A549 (cell line): ENCODE measurements at places on chromosomes 7 and 10.

- DNase-seq = peak; percentile 48
These were observed 1.4 kb upstream of the OSBPL3 start for GRCh38 chr7:24981171-24981951.

- DNase-seq = no peak
These were observed 40.3 kb downstream of the COL13A1 start for GRCh38 chr10:69842020-69842419.

DNA sequence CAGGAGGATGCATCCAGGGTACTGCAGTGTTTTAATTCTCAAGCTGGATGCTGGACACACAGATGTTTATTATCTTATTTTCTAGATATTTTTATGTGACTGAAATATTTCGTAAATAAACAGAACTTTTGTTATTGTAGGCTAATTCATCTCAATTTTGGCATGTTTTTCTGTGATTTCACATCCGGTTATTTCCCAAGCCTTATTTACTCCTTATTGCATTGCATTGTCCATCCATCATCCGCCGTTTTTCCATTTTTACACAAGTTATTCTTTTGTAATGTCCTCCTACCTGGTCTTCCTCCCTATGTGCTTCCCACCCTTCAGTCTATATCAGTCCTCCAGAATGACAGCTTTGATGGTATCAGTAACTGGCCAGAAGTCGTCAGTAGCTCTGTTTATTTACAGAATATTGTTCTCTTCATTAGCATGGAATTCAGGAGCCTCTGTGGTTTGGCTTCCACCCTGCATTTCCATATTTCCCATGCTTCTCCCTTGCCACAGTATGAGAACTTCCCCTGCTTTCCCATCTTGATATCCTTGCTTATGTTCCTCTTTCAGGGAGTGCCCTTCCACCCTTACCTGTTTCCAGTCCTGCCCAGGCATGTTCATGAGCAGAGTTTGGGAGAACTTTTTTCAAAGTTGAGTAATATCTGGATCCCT is 16.1 kb downstream of the GNAI1 start:
- no peak for DNase-seq

DNA sequence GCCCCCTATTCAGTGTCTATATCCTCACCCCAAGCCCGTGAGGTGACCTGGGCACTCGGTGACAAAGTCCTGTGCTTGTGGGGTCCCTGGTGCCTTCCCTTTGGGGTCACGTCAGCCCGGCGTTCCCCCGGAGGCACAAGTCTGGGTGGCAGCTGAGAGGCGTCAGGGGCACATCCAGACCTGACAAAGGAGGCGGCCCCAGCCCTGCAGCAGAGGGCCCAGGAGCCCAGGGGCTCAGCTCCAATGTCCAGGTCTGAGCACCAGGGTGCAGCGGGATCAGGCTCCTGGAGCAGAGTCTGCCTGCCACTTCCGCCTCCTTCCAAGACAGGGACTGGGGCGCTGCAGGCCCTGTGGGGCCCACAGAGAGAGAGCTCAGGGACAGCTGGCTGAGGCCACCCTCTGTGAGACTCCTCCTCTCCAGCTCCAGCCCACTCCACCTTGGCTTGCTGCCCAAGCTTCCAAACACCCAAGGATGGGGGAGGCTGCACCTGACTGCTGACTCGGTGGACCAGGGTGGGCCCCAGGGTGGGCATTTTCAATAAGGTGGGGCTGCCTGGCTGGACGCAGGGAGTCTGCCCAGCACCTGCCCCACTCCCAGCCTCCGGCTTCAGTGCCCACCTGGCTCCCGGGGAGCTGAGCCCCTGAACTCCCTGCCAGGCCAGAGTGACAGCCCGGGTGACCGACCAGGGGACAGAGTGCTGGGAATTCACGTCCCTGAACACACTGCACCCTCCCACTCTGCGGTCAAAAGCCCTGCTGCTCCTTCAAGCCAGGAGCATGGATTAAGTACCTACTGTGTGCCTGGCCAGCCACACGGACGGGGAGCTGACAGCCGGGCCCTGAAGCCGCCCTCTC is 1.0 kb upstream of the KNDC1 start:
- DNase-seq = peak; percentile 48

- DNase-seq = no peak
These were observed 935 bp downstream of the MMP21 start for GRCh38 chr10:125774581-125775191.

DNA sequence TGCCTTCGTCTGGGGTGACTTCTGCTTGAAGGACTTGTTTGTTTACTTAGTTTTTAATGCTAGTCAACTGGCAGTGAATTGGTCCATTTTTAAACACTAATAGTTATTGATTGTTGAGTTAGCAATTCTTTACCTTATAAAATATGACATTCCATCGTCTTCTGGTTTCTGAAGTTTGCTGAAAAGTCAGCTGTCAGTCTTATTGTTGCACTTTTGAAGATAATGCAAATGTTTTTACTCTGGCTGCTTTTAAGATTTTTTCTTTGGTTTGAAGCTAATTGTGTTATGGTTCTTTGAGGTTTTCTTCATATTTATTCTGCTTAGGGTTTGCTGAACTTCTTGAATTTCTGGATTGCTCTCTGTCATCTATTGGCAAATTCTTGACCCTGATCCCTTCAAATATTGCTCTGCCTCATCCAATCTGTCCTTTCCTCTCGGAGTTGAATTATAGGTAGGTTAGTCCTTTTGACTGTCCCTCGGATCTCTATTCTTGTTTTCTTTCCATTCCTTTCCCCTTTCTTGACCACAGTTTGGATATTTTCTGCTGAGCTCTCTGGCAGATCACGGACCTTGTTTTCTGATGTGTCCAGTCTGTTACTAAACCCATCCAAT is 24.2 kb downstream of the MGMT start:
- peak; percentile 33 for DNase-seq

- DNase-seq = no peak
These were observed 352.6 kb downstream of the PRPF18 start for GRCh38 chr10:13939391-13939790.

DNA sequence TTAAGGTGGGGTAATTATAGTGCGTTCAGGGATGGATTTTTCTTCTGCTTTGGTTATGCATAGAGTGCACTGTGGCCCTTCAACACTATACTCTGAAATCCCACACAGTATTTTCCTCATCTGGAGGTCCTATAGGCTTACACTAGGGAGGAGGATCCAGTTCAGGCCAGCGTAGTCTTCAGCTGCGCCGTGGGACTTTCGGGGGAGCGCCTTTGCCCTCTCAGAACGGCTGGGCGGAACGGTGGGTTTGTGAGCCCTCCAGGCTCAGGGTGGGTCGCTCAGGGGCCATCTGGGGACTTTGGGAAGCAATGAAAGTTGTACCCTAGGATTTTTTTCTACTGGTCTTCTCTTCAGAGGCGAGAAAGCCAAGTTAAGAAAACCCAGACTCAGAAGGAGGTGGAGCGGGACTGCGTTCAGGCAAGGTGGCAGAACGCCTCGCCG is 652 bp upstream of the VPS26A start:
- peak; percentile 77 for DNase-seq

- peak; percentile 12 for DNase-seq
These were observed 509.7 kb upstream of the PODXL start for GRCh38 chr7:132065989-132066603.

- DNase-seq = no peak
These were observed 8.0 kb downstream of the ZNF518A start for GRCh38 chr10:96138102-96138501.

GRCh38 chr7:30928254-30928872 is 16.7 kb downstream of the AQP1 start:
- no peak for DNase-seq

GRCh38 chr7:96739167-96739566 is 29.5 kb upstream of the SEM1 start:
- no peak for DNase-seq

GRCh38 chr10:130805635-130806030 is 505.9 kb downstream of the TCERG1L start:
- no peak for DNase-seq

DNA sequence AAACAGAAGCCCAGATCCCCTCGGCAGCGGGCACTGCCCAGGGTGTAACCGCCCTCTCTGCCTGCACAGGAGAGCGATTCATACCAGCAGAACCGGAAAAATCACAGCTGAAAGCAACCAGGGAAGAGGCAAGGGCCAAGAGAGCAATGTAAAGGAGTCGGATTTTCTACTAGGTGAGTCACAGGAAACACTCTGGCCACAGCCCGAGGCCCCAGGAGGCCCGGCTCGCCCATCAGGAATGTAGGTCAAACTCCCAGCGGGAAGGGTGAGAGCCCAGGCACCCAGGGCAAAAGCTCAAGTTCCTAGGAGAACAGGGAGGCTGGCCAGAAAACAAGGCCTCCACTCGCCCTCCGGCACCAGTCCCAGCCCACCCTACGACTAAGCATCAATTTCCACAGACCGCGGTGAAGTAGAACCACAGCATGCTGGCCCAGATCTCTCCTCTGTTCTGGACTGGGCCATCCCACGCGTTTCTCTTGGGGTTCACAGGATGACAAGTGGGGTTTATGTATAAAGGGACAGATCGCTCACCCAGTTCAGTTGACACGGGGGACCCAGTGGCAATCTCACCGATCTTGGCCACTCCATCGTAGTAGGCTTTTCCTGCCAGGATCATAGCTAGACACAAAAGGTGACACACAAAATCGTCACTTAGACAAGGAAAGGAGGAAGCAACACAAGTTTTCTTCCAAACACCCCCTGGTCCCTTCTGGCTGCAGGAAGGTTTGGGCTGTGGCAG is 46.2 kb downstream of the BAIAP2L1 start:
- DNase-seq = peak; percentile 94

DNA sequence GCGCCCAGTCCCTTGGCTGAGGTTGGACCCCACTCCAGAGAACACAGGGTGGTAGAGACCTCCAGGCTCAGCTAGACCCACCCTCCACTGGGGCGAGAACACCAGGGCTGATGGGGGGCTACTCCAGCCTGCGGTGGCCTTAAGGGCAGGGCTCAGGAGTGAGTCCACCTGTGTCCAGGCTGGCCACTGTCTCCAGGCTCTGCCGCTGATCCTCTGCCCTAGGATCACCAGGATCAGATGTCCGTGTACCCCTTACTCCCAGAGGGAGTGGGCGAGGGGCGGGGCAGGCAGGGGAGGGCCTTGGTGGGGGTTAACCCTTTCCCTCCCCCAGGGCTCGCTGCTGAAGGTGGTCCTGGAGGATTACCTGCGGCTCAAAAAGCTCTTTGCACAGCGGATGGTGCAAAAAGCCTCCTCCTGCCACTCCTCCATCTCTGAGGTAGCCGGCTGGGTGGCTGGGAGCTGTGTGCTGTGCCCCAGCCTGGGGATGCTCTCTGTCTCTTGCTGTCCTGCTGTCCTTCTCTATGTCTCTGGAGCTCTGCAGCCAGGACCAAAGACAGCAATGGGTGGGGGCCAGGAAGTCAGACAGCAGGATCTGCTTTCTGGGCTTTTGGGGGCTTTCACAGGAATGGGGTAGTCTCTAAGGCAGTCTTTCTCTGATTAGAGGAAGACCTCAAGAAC is 38.0 kb downstream of the PSAP start:
- DNase-seq = no peak

DNA sequence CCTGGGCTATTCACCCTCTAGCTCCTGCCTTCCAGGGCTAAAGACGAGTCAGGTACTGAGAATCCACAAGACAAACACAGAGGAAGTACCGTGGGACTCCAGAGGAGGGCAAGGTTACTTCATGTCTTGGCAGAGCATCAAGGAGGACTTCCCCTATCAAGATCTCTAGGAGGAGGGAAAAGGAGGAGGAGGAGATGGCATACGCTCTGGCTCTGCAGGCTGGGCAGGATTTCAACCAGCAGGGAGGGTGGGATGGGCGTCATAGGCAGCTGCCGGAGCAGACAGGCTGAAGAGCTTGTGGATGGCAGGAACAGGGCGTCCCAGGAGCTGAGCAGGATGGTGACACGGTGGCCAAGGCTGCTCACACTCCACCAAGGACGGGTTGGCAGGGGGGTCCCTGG is 21.3 kb downstream of the MDH2 start:
- DNase-seq = peak; percentile 94

DNA sequence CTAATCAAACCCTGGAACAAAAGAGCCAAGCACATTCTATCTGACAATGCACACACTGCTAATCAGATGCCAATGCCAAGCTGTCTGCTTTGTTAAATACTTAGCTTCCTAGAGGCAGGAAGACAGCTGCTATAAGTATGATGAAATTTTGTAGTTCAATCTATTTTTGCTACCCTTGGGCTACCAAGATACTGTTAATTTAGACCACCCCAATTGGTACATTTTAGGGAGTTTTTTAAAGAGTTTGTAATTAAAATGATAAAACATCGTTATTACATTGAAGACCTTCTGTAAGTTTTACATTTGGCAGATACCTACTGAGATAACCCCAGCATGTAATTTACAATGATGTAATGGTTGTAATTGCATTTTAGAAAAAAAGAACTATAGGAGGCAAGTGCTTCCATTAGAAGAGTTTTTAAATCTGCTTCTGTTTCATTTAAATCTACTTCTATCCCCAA is 268.5 kb downstream of the ADK start:
- DNase-seq = no peak

GRCh38 chr7:1938788-1939433 is 268.8 kb downstream of the ELFN1 start:
- no peak for DNase-seq

DNA sequence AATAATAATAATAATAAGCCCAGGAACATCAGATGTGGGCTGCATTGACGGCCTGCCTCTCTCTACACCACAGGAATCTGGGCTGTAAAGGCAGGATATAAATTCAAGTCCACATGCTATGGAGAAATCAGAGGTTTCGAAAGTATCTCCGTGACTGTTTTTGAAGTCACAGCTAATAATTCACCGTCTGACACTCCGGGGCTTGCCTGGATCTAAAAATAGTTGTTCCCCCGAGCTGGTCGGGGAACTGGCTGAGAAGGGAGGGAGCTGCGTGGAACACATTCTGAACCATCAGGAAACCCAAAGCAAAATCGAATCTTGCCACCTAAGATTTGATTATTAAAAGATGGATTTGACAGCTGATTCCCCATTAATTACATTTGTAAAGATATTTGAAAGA is 35.4 kb downstream of the KLF6 start:
- no peak for DNase-seq

DNA sequence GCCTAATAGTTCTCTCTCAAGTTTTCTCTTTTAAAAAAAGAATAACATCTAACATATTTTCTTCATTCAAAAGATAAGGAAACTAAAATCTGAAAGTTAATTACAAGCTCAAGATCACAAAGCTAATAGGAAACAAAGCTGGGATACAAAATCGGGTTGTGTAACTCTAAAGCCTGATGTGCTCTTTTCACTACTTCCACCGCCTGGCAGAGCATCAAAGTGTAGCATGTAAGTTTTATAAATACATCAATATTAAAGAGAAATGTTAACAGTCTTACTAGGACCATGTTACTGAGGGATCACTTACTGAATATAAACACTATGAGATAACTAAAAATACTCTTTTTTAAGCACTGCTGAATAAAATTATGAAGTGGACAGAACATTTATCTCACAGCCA is 97.2 kb downstream of the KMT2C start:
- DNase-seq = no peak

DNA sequence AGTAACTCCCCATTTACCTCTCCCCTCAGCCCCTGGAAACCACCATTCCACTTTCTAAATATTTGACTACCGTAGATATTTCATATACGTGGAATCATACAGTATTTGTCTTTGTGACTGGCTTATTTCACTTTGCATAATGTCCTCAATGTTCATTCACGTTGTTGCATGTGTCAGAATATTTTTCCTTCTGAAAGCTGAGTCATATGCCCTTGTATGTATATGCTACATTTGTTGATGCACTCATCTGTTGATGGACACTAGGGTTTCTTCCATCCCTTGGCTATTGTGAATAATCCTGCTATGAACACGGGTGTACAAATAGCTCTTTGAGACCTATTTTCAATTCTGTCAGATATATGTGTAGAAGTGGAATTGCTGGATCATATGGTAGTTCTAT is 25.8 kb upstream of the TSPAN13 start:
- DNase-seq = no peak

GRCh38 chr10:8778713-8779112 is 724.2 kb downstream of the GATA3 start:
- DNase-seq = no peak
